ENCODE measurements at places on chromosomes 7 and 10.

DNA sequence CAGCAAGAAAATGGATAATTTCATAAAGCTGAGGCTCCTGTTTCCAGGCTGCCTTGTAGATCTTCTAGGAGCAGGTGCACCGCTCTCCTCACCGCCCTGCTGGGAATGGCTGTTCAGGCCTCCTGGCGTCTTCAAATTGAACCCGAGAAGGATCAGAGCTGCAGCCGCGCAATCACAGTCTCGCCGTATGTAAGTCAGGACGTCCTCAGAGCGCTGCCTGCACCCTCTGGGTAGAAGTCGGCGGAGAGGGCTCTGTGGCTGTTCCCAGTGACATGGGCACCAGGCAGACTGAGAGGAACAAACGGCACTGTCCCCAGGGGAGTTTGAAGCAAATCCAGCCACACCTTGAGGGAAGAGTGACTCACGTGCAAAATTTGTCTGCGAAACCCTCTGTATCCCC, 476.9 kb downstream of the TCERG1L start:
- DNase-seq = no peak

GRCh38 chr10:112614072-112614471, 167.1 kb downstream of the VTI1A start:
- no peak for DNase-seq

DNA sequence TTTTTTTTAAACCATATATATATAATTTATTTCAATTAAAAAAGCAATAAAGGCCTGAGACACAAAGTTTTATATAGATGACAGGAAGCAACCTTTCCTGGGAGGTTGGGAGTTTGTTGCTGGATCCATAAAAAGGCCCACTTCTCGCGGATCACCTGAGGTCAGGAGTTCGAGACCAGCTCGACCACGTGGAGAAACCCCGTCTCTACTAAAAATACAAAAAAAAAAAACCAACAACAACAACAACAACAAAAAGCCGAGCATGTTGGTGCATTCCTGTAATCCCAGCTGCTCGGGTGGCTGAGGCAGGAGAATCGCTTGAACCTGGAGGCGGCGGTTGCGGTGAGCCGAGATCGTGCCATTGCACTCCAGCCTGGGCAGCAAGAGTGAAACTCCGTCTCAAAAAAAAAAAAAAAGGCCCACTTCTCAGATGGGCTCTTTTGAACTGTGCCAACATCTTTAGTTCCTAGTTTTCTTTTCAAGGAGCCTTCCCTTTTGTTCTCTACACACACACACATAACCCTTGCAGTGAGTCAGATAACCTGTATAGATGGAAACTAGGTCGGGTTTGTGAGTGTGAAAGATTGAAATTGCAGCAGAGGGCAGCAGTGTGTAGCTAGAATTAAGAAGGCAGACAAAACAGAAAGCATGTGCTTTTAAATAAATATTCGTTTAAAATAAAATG, 1.2 kb upstream of the SMNDC1 start:
- DNase-seq = peak; percentile 64

GRCh38 chr10:74058658-74059057, 60.7 kb downstream of the VCL start:
- DNase-seq = no peak

DNA sequence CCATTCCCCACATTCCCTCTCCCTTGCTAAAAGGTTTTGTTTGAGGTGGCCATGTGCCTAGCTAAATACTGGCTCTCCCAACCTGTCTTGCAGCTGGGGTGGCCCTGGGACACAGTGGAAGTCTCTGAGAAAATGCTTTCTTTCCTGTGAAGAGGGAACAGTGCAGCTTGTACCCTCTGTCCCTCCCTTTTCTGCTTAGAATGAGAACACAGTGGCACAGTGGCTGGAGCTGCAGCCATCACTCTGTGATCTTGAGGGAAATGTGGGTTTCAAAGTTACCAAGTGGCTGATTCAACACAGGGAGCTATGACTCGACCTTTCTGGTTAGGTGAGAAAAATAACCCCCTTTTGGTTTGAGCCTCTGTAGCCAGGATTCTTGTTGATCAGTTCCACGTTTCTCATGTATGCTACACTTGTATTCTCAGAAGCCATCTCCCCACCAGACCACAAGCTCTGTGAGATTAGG, 62.7 kb upstream of the CARD11 start:
- no peak for DNase-seq
